ENCODE measurements at places on chromosomes 5 and 9.

GRCh38 chr9:132774886-132775285 lies 103.2 kb downstream of the AK8 start:
- peaks cover 6% of the 10 kb centered on the region for H3K27me3 ChIP-seq
- H3K27ac ChIP-seq: no peak overlapping the region
- H3K36me3 ChIP-seq: peaks cover 22% of the 10 kb centered on the region
- no peak overlapping the region for H3K4me3 ChIP-seq
- H3K4me1 ChIP-seq: peaks cover 17% of the 10 kb centered on the region

- no peaks in the 10 kb centered on the region for H3K27me3 ChIP-seq
- H3K36me3 ChIP-seq: no peaks in the 10 kb centered on the region
- DNase-seq: peak; percentile 76
- H3K4me1 ChIP-seq: peaks cover 2% of the 10 kb centered on the region
Observed at GRCh38 chr9:95127249-95128176, 190.0 kb downstream of the FANCC start.

DNA sequence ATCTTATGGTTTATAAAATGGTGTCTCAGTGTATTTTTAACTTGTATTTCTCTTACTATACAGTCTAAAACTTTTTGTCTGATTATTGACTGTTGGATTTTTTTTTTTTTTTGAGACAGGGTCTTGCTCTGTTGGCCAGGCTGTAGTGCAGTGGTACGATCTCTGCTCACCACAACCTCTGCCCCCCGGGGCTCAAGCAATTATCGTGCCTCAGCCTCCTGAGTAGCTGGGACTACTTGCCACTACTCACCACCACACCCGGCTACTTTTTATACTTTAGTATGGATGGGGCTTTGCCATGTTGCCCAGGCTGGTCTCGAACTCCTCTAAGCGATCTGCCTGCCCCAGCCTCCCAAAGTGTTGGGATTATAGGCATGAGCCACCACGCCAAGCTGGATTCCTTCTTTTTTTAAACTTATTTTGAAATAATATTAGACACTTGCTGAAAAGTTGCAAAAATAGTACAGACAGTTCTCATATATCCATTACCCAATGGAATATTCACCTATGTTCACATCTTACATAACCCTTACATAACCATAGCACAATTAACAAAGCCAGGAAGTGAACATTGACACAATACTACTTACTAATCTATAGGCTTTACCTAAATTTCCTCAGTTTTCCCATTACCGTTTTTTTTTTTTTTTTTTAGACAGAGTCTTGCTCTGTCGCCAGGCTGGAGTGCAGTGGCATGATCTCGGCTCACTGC lies 47.2 kb downstream of the STOM start:
- no peak overlapping the region for H3K4me3 ChIP-seq
- H3K27ac ChIP-seq: no peak overlapping the region
- no peaks in the 10 kb centered on the region for H3K36me3 ChIP-seq
- DNase-seq: no peak

- H3K27ac ChIP-seq: no peak overlapping the region
- peaks cover 8% of the 10 kb centered on the region for H3K4me1 ChIP-seq
- H3K36me3 ChIP-seq: peaks cover 18% of the 10 kb centered on the region
- no peaks in the 10 kb centered on the region for H3K27me3 ChIP-seq
- H3K4me3 ChIP-seq: no peak overlapping the region
Observed at GRCh38 chr9:131222460-131222859, 53.9 kb downstream of the FAM78A start.
